K562 (cell line): ENCODE measurements at places on chromosomes 2 and 18. TPM values are rescaled to one million over a fixed set of nuclear protein-coding genes. Genes with fewer than 3 reads are reported as not detected.

GRCh38 chr18:79790996-79791972, 6.5 kb upstream of the KCNG2 start:
- H3K27ac ChIP-seq, result no peak overlapping the region
- H3K4me3 ChIP-seq, result no peak overlapping the region
- H3K36me3 ChIP-seq, result no peaks in the 10 kb centered on the region
- no peaks in the 10 kb centered on the region; the same call in 2 of the 3 replicates for H3K4me1 ChIP-seq
- peaks cover 27% of the 10 kb centered on the region; the same call in 2 of the 3 replicates for H3K27me3 ChIP-seq

GRCh38 chr2:217223222-217223930, 363.5 kb upstream of the TNP1 start:
- H3K4me1 ChIP-seq, result peaks cover 12% of the 10 kb centered on the region; the same call in 2 of the 3 replicates
- no peaks in the 10 kb centered on the region for H3K27me3 ChIP-seq
- no peak overlapping the region for H3K4me3 ChIP-seq
- DNase-seq, result no peak

C18orf54 gene
- polyA plus RNA-seq, result 2.9 and 3.0 TPM in 2 replicates

GRCh38 chr2:140862181-140862580, 1268.6 kb downstream of the LRP1B start:
- no peaks in the 10 kb centered on the region for H3K4me1 ChIP-seq
- no peak for DNase-seq
- H3K4me3 ChIP-seq, result no peak overlapping the region
- H3K36me3 ChIP-seq, result no peaks in the 10 kb centered on the region
- no peaks in the 10 kb centered on the region for H3K27me3 ChIP-seq
- no peak overlapping the region for H3K27ac ChIP-seq

- no peaks in the 10 kb centered on the region for H3K36me3 ChIP-seq
- DNase-seq, result no peak
- no peaks in the 10 kb centered on the region for H3K4me1 ChIP-seq
- H3K27ac ChIP-seq, result no peak overlapping the region
- H3K4me3 ChIP-seq, result no peak overlapping the region
These were observed 167.0 kb upstream of the CREB1 start for GRCh38 chr2:207362716-207363115.

DNA sequence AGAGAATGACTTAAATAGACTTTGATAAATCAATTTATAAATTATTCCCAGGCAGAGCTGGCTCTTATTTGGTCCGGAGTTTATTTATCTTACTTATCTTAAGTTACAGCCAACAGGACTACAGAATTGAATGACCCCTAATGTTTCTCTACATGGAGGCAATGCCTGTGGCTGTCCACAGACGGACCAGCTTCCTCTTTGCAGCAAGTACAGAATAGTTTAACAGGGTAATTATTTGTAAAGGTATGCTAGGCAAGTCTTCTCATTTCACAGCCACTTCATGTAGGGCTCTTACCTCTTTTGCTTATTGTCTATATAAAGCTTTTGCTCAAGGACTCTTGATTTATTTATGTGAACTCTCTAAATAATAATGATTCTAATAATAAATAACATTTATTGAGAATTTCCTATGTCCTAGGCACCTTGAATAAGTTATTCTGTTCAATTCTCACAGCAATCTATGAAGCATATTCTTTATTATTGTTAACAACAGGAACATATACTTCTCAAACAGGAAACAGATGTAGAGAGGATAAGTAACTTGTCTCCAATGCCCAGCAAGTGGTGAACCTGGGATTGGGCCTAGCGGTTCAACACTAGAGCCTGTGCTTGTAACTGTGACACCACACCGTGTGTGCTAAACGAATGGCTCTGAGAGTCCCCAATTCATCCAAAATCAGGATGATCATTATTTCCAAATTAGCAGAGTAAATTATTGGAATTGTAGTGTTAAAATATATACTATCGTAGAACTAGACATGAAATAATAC, 58.8 kb upstream of the NXPH2 start:
- H3K4me3 ChIP-seq, result no peak overlapping the region
- H3K27ac ChIP-seq, result no peak overlapping the region
- H3K27me3 ChIP-seq, result no peaks in the 10 kb centered on the region

OR6B2 gene
- polyA plus RNA-seq, result not detected in 2 replicates

CFAP65 gene
- not detected in 2 replicates for polyA plus RNA-seq

GRCh38 chr18:39666541-39666940, 2100.9 kb upstream of the CELF4 start:
- no peak for DNase-seq
- H3K4me3 ChIP-seq, result no peak overlapping the region
- no peaks in the 10 kb centered on the region for H3K36me3 ChIP-seq
- H3K27ac ChIP-seq, result no peak overlapping the region
- H3K27me3 ChIP-seq, result no peaks in the 10 kb centered on the region

GRCh38 chr2:98768384-98769113, 37.6 kb upstream of the MGAT4A start:
- no peak overlapping the region for H3K4me3 ChIP-seq
- no peak overlapping the region for H3K27ac ChIP-seq
- H3K27me3 ChIP-seq, result peaks cover 63% of the 10 kb centered on the region

DNA sequence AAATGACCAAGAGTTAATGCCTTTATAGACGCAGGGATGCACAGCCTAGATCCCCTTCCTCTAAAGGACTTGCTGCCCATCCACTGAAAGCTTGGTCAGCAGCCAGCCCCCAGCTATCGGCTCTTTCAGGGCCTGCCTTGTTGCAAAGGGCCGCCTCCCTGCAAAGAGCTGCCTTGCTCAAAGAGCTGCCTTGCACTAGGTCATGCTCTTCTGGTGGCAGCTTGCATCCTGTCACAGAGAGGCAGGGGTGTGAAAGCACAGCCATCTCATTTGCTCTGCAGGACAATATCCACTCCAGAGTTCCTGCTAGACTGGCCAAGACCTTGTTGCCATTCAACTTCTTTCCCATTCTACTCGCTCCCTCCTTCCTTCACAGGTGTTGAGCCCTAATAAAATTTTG, 137.1 kb downstream of the MCFD2 start:
- no peaks in the 10 kb centered on the region for H3K4me1 ChIP-seq
- no peak overlapping the region for H3K4me3 ChIP-seq
- H3K27me3 ChIP-seq, result peaks cover 39% of the 10 kb centered on the region
- H3K36me3 ChIP-seq, result no peaks in the 10 kb centered on the region

GRCh38 chr2:39429746-39430145, 7.3 kb downstream of the MAP4K3 start:
- H3K4me3 ChIP-seq, result no peak overlapping the region
- H3K27ac ChIP-seq, result peak overlapping the region; percentile 3; the same call in 1 of the 3 replicates
- no peak for DNase-seq
- peaks cover 33% of the 10 kb centered on the region for H3K4me1 ChIP-seq

GRCh38 chr18:38619129-38619528, 1053.5 kb upstream of the CELF4 start:
- H3K4me1 ChIP-seq, result no peaks in the 10 kb centered on the region
- no peak overlapping the region for H3K4me3 ChIP-seq
- no peaks in the 10 kb centered on the region for H3K36me3 ChIP-seq
- no peaks in the 10 kb centered on the region for H3K27me3 ChIP-seq

CIDEA gene
- not detected in 2 replicates for polyA plus RNA-seq

DOK6 gene
- polyA plus RNA-seq, result not detected in 2 replicates

- H3K27ac ChIP-seq, result no peak overlapping the region
- DNase-seq, result no peak
- H3K4me3 ChIP-seq, result no peak overlapping the region
- no peaks in the 10 kb centered on the region for H3K4me1 ChIP-seq
These were observed 899.7 kb upstream of the VRK2 start for GRCh38 chr2:57146951-57147350.

GRCh38 chr2:71605173-71605641, 151.8 kb downstream of the DYSF start:
- peaks cover 10% of the 10 kb centered on the region for H3K4me1 ChIP-seq
- no peaks in the 10 kb centered on the region for H3K36me3 ChIP-seq
- no peak overlapping the region for H3K27ac ChIP-seq
- no peak for DNase-seq

METTL8 gene
- 15.8 and 20.5 TPM in 2 replicates for polyA plus RNA-seq

CSRNP3 gene
- polyA plus RNA-seq, result not detected in 2 replicates

DNA sequence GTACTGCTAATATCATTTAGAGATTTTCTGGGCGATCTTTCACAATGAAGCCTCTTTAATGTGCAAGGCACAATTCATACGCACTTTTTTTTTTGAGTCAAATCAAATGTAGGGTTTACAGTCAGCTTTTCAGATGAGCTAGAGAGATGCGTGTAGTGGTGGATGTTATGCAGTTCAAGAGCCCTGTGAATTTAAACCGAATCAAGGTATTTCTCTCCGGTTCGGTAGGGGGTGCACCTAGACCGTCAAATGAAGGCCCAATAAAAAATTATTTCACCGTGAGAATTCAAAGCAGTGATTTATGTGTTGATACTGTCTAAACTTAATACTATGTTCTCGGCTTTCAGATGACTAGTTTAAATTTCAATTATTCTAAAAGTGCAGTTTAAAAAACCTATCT, 1.1 kb downstream of the PTH2R start:
- no peaks in the 10 kb centered on the region for H3K36me3 ChIP-seq
- H3K4me1 ChIP-seq, result no peaks in the 10 kb centered on the region
- DNase-seq, result peak; percentile 34
- no peak overlapping the region for H3K4me3 ChIP-seq

NXPH2 gene
- not detected in 2 replicates for polyA plus RNA-seq

KCNJ3 gene
- polyA plus RNA-seq, result not detected in 2 replicates

- no peaks in the 10 kb centered on the region for H3K4me1 ChIP-seq
- no peak overlapping the region for H3K27ac ChIP-seq
- no peak for DNase-seq
- no peak overlapping the region for H3K4me3 ChIP-seq
- H3K36me3 ChIP-seq, result no peaks in the 10 kb centered on the region
These were observed 8.4 kb upstream of the CABYR start for GRCh38 chr18:24130494-24130893.

ANO7 gene
- polyA plus RNA-seq, result 1.9 and 2.9 TPM in 2 replicates

DNA sequence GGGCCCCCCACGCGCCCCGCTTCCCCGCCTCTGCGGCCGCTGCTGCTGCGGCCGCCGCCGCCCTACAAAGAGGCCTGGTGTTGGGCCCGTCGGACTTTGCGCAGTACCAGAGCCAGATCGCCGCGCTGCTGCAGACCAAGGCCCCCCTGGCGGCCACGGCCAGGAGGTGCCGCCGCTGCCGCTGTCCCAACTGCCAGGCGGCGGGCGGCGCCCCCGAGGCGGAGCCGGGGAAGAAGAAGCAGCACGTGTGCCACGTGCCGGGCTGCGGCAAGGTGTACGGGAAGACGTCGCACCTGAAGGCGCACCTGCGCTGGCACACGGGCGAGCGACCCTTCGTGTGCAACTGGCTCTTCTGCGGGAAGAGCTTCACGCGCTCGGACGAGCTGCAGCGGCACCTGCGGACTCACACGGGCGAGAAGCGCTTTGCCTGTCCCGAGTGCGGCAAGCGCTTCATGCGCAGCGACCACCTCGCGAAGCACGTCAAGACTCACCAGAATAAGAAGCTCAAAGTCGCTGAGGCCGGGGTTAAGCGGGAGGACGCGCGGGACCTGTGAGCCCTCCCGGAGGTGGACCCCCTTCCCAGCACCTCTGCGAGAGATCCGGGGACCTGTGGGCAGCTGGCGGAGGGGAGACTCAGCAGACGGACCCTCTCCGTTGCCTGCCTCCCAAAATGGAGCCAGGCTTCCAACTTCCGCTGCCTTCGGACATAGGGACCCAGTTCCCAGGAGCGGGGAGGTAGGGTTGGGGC, 1.9 kb downstream of the SP5 start:
- H3K4me1 ChIP-seq, result peaks cover 30% of the 10 kb centered on the region
- no peak overlapping the region for H3K4me3 ChIP-seq

OSBPL6 gene
- 9.3 and 9.5 TPM in 2 replicates for polyA plus RNA-seq

- no peaks in the 10 kb centered on the region for H3K36me3 ChIP-seq
- H3K27ac ChIP-seq, result no peak overlapping the region
- no peak for DNase-seq
- H3K4me3 ChIP-seq, result no peak overlapping the region
These were observed 138.5 kb downstream of the COL4A4 start for GRCh38 chr2:227025510-227025909.

- H3K27ac ChIP-seq, result no peak overlapping the region
- no peak overlapping the region for H3K4me3 ChIP-seq
- H3K27me3 ChIP-seq, result no peaks in the 10 kb centered on the region
These were observed 77.1 kb downstream of the SPIRE1 start for GRCh38 chr18:12580630-12581342.

- H3K36me3 ChIP-seq, result no peaks in the 10 kb centered on the region
- no peak overlapping the region for H3K27ac ChIP-seq
- H3K4me1 ChIP-seq, result no peaks in the 10 kb centered on the region
- no peak overlapping the region for H3K4me3 ChIP-seq
- DNase-seq, result no peak
These were observed 70.3 kb upstream of the SNTG2 start for GRCh38 chr2:880201-880970.

ARHGAP25 gene
- 7.7 and 11.6 TPM in 2 replicates for polyA plus RNA-seq
